Activated CD8-positive, alpha-beta T cell treated with anti-CD3 and anti-CD28 coated beads, Interleukin-2, amount 10 ng/mL, durations not matched to agents 7 days and 5 days (primary cell): ENCODE measurements at places on chromosomes 11 and 22. TPM values are rescaled to one million over a fixed set of nuclear protein-coding genes. Genes with fewer than 3 reads are reported as not detected.
A peak's percentile ranks its signal among the peaks of the same experiment; 100 is the strongest.

The APBB1 gene
- 51.7 TPM for total RNA-seq

- DNase-seq: no peak
Observed at GRCh38 chr11:35798983-35799382, 136.4 kb downstream of the TRIM44 start.

- DNase-seq: no peak
Observed at GRCh38 chr22:32801537-32802236, at the start of gene TIMP3. TSS of gene TIMP3 (plus strand) at chr22:32801705. CDS start at chr22:32802002, 297 bp downstream.

DNA sequence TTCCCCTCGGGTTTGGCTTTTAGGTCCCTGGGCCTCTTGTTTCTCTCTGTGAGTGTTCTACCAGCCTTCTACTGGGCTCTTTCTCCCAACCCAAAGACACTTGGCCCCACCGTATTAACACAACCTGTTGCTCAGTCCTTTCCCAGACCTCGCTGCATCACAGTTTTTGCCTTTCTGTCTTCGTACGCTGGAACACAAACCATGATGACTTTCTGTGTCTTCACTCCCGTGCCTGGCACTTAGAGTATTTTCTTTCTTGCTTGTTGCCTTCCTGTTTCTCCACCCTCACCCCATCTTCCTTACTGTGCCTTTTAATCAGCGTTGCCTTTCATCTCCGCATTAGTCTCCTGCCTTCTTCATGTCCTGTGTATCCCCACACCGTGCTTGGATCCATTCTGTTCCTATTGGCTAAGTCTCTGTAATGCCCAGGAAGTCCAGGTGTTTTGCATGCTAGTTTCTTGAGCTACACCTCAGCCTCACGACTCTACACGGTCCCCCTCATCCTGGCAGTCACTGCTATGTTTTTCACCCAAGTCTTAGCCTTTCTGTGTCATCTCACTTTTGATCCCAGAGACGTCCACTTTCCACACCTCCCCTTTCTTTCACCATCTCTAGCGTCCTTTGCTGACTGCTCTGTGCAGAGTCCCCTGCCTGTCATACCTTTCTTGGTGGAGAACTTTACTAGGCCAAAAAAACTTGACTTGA, 1.6 kb downstream of the MARK2 start:
- DNase-seq: peak; percentile 30

DNA sequence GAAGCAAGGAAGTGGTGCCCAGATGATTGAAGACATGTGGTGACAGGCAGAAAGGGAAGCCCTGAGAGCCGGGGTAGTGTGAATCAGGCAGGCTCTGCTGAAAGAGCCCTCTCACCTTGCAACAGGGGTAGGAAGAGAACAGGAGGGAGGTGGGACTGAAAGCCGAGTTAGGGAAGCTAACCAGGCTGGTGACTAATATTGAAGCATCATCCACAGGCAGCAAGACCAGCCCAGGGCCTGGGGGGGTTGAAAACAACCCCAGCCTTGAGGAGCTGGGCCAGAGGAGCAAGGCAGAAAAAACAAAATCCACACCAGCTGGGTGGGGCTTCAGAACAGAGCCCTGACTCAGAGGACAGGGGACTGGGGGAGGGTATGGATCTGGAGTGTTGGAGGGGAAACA, 35.0 kb upstream of the CRTAM start:
- no peak for DNase-seq

- peak; percentile 59 for DNase-seq
Observed at GRCh38 chr22:37631448-37632173, 7.9 kb upstream of the SH3BP1 start.

The SEC14L6 gene
- total RNA-seq: not detected

GRCh38 chr11:9150501-9150900, 59.1 kb upstream of the SCUBE2 start:
- DNase-seq: no peak

DNA sequence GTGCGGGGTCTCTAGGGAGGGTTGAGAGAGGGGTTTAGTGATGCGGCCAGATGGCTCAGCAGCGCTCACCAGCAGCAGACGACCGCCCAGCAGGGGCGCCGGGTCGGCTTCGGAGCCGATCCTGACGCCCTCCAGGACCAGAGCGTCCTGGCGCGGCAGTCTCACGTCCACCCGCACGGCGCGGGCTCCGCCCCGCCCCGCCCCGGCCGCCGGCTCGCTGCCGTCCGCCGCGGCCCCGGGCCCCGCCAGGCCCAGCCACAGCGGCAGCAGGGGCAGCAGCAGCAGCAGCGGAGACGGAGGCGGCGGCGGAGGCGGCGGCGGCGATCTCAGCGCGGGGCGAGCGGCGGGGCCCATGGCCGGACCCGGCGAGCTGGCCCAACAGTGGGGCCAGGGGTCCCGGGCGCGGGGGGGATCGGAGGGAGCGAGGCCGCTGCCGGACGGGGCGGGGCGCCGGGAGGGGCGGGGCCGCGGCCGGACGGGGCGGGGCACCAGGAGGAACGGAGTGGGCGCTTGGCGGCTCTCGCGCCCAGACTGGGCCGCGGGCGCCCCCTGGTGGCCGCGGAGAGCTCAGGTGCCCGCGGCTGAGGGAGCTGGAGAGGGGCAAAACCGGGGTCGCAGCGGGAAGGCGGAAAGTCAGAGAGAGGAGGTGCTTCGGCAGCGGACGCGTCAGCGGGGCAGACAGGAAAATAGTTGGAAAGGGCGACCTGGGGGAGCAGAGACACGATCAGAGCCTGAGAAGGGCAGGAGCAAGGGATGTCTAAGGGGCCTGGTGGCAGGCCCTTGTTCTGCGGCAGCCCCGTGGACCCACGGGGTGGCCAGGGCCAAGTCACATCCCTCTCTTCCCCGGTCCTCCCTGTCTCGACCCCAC, at the start of gene RNF215:
Gene RNF215 (minus strand): TSS at position 452 of the 868 bp plus-strand sequence. CDS start 98 bp downstream, at position 354.
- DNase-seq: peak; percentile 85

GRCh38 chr11:104999721-105000120, 23.2 kb downstream of the CASP5 start:
- no peak for DNase-seq

GRCh38 chr22:29650370-29650769, 46.9 kb downstream of the NF2 start:
- no peak for DNase-seq

GRCh38 chr11:12642040-12642439, 32.2 kb upstream of the TEAD1 start:
- DNase-seq: no peak

DNA sequence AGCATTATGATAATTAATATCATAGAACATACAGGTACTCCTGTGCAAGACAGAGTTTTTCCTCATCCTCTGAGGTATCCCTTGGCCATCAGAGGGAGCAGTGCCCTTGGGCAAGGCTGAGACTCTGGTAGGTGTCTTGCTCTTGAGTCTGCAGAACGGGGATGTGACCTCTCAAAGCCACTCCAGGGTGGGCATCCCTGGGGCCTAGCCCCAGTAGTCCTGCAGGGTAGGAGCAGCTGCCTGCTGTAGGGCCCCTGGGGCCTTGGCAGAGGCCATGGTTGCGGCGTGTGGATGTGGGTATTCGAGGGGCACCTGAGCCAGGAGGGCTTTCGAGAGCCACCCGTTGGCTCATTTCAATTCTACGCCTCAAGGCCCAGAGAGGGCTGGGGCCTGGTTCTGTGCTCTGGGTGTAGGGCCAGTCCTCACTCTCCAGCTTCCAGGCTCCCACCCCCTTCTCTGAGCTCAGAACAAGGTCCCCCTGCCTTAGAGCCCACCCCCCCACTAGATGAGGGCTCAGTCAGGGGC, 7.7 kb upstream of the OMP start:
- DNase-seq: no peak

The ANO9 gene
- total RNA-seq: 78.9 TPM

The PAX6 gene
- total RNA-seq: not detected

GRCh38 chr11:28961726-28962125, 853.5 kb downstream of the METTL15 start:
- DNase-seq: no peak

- DNase-seq: no peak
Observed at GRCh38 chr11:64348383-64349024, 8.5 kb downstream of the CCDC88B start.

DNA sequence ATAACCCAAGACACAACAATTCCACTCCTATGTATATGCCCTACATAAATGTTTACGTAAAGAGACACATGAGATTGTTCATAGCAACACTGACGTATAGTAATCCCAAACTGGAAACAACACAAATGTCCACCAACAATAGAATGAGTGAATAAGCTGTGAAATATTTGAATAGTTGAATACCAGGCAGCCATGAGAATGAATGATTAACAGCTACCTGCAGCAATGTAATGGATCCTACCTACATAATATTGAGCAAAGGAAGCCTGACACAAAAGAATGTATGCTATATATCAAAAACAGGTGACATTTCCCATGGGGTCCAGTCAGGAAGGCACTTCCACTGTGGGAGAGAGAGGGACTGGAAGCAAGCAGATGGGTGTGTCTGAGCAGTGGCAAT, 92.8 kb upstream of the LINC01488 start:
- DNase-seq: no peak

GRCh38 chr11:19435306-19435989, 194.7 kb upstream of the E2F8 start:
- no peak for DNase-seq

DNA sequence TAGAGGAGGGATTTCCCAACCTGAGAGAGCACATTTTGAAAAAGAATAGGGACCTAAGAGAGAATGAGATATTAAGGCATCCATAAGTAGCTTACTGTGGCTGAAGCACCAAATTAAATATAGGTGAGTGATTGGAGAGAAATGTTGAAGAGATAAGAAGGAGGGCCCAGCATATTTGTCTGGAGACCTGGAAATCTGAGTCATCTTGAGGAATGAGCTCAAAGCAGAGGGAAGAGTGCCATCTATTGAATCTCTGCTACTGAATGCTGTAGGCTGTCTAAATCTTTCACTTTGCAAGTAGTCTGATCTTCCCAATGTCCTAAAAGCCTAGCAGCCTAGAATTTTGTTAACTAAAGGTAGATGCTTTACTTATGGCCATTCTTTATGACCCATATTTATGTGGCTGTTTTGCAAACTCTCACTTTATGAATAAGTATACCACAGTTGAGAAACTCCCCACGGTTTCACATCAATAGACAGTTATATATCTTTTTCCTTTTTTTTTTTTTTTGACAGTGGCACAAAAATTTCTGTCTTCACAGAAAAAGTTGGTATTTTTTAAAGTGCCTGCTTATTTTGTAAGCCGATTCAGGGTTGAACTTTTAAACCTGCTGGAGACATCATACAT, 2093.5 kb downstream of the LRRC4C start:
- DNase-seq: no peak

- no peak for DNase-seq
Observed at GRCh38 chr22:41848468-41848867, 15.6 kb downstream of the SREBF2 start.

DNA sequence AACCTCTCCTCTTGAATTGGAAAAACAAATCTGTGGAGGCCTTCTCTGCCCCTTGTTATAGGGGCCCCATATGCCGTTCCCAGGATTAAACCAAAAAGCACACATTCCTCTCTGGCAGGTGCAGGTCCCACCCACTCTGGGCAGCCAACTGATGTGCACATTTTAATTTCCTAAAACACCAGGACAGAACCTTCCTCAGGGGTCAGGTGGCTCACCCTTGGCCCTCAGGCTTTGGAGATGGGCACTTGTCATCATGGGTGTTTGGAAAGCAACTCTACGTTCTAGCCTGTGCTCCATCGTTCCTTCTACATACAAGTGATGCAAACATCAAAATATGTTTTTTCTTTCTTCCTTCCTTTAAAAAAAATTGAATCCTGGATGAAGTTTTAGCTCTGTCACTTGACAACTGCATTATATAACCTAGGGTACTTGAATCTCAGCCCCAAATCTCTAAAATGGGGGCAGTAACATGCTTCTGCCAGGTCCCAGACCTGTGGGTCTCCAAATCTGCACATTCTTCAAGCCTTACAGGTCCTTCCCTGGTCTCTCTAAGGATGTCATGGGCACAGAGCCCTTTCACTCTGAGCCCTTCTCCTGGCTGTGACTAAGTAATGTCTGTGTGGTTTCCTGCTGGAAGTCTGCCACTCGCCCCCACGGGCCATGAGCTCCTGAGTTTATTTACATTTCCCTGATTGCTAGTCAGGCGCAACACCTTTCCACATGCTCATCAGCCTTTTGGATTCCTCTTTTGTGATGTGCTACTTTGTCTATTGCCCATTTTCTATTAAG, 43.8 kb downstream of the KCNQ1OT1 start:
- no peak for DNase-seq
